Left forelimb (tissue), 1 donor: ENCODE measurements at places on chromosomes 11 and 22.
A peak's percentile ranks its signal among the peaks of the same experiment; 100 is the strongest.

DNA sequence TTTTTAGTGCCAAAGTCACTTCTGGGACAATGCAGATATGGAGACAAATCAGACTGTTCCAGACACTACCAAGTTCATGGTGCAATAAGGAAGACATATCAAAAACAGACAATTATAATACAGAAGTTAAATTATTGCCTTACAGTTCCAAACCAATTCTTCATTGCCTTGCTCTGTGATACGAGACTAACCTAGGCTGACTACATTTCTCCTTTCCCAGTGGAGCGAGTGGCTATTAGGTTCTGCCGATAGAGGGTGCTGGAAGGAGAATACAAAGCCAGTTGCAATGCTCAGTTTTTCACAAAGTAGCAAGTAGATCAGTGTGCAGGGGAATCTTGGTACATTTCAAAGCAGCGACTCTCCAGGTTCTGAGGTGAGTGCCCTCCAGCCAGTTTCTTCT lies 67.8 kb downstream of the FAM168A start:
- DNase-seq, result no peak

- no peak for DNase-seq
These were observed 28.0 kb upstream of the CABP7 start for GRCh38 chr22:29691636-29692326.

DNA sequence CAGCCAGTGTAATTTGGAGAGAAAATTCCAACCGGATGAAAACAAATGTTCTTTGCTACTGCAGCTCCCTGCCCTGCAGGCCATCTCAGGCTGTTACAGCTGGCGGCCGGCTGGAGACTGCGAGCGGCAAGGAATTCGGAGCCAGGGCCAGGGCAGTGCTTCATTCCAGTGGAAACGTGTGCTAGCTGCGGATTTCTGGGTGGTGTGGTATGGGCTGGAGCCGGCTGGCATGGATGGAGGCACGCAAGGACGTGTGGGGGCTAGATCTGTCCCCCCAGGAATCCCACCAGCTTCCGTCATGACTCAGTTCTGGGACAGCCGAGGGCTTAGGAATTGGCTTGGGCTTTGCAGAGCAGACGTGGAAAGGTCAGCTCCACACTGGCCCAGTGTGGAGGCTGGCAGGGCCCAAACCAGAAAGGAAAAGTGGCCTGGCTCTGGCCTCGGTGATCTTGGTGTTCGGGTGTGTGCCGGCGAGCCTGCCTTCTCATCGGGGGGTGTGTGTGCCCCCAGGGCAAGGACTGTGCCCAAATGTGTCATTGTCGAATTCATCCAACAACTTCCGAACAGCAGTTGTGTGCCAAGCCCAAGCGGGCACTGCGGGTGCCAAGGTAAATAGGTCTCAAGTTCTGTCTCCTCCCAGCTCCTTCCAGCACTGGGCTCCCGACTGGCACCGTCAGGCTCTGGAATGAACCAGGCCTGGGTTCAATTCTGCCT lies 48.1 kb upstream of the SHISAL1 start:
- DNase-seq, result no peak

DNA sequence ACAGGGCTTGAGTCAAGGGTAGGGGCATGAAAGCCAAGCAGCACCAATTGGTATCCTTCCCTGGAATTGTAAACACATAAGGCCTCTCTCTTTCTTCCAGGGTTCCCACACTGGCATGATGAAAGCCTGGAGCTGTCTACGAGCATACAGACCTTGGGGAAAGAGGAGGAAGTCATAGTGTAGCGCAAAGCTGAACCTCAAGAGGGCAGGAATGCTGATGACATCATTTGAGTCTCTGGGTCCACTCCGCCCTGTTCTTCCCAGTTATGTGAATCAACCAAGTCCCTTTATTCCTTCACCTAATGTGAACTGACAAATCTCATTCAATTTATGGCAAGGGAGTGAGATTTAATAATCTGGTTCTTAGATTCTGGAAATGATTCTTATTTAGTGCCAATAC lies 266.4 kb upstream of the NCAM1 start:
- no peak for DNase-seq

DNA sequence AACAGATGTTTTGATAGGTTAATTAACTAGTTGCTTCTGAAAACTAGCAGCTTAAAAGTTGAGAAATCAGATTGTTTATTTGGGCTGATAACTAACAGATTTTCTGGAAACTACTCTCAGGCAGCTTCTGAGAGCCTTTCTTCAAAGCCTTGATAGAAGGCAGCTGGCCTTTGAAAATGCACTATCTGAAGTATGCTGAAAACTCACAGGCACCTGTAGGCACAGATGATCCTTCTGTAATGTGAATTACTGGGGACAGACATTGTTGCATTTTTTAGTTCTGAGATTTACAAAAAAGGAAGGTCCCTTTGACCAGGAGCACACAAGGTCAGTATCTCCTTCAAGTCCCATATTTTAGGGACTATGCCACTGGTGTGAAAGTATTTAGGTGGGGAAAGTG lies 460.8 kb upstream of the CNTN5 start:
- DNase-seq, result no peak

- no peak for DNase-seq
These were observed 49.3 kb upstream of the CD44 start for GRCh38 chr11:35089666-35090065.

GRCh38 chr11:95363708-95364107 lies 132.7 kb upstream of the SESN3 start:
- DNase-seq, result no peak

DNA sequence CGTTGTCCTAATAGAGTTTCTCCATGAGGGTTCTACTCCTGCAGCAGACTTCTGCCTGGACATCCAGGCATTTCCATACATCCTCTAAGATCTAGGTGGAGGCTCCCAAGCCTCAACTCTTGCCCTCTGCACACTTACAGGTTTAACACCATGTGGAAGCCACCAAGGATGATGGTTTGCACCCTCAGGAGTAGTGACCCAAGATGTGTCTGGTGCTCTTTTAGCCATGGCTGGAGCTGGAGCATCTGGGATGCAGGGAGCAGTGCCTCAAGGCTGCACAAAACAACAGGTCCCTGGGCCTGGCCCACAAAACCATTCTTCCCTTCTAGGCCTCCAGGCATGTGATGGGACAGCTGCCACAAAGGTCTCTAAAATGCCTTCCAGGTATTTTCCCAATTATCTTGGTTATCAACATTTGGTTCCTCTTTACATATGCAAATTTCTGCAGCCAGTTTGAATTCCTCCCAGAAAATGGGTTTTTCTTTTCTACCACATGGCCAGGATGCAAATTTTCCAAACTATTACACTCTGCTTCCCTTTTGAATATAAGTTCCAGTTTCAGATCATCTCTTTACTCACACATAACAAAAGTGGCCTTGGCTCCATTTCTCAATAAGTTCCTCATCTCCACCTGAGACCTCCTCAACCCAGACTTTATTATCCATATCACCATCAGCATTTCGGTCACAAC lies 69.5 kb upstream of the GNAZ start:
- DNase-seq, result no peak

DNA sequence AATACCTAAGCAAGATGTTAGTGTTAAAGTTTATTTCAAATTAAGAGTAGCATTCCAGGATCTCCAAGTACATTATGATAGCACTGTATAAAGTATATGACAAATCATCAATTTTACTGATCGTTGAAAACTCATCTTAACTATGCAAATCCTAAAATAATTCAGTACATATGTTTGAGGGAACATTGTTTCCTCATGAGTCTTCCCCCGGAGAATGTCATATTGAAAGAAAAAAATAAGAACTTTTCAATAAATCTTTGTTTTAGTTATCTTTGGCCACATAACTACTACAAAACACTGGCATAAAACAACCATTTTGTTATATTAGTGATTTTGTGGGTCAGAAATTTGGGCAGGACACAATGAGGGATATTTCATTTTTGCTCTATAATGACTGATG lies 135.4 kb downstream of the METTL15 start:
- no peak for DNase-seq

DNA sequence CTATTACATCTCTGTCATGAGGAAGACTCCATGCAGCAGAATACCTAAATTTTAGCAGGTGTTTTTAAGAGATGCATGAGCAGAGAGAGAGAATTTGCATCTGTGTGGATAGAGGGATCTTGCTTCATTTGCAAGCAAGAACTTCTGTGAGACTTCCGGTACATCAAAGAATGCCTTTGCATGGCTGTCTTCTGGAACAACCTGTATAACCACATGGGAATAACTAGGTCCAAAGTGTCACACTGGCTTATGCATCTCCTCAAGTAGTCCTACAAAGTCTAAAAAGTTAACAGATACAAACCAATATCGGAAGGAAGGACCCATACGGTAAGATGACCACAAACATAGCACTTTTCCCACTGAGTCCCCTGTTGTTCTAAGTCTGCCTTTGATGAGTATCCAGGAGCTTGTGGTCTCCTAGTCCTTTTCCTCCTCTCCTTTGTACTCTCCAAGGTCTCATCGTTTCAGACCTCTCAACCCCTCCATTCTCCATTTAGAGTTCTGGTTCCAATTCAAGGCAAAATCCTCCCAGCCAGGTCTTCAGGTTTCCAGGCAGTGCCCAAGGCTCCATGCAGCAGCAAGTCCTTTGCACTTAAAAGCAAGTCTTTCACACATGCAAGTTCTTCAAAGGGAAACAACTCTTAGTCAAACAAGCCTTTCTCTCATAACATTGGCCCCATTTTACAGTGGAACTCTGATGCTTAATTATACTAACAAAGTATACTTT lies 581.7 kb upstream of the ARHGAP42 start:
- no peak for DNase-seq

DNA sequence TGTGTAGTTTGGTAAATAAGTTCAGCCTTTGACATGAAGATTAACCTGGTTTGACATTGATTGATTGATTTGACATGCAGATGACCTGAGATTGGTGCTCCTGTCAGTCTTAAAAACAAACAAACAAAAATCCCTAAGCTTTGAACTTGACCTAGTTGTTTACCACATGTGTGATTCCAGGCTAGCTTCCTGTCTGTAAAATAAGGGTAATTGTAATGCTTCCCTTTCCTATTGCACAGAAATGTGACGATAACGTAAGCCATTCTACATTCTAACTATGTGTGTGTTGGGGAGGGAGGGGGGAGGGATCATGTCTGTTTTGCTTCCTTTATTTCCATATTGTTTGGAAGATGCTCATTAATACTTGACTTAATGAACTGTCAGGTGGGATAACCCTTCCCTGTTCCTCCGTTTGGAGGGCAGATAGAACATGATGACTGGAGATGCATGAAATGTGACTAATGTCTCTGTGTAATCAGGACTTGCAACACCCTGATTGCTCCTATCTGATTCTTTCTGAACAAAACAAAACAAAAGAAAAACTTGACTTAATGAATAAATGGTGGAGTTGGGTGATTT lies 106.1 kb upstream of the CLMP start:
- no peak for DNase-seq

DNA sequence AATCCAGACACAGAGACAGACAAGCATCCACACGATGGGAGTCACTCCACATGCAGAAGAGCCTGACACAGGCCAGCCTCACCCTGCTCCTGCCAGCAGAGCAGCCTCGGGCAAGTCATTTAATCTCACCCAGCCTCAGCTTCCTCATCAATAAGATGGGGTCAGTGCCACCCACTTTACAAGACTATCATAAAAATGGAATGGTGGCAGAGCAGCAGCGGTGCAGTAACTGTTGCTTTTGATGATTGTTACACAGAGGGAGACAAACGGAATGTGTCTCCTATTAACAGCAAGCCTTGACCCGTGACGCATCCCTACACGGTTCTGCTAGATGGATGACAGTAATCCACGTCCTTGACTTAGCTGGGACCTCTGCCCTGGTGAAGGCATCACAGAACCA lies 26.0 kb upstream of the ARFGAP3 start:
- DNase-seq, result no peak

DNA sequence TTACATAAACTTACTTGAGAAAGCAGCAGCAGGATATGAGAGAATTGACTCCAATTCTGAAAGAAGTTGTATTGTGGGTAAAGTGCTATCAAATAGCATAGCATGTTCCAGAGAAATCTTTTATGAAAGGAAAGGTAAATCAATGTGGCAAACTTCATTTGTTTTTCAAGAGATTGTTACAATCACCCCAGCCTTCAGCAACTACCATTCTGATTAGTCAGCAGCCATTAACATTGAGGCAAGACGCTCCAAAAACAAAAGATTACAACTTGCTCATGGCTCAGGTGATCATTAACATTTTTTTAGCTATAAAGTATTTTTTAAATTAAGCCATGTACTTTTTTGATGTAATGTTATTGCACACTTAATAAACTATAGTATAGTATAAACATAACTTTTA lies 357.2 kb downstream of the TMEM135 start:
- DNase-seq, result no peak

GRCh38 chr11:46381048-46381818 lies at the start of gene MDK:
TSS of gene MDK (plus strand) at chr11:46381669. CDS start at chr11:46382058, 389 bp downstream.
- peak; percentile 83 for DNase-seq

DNA sequence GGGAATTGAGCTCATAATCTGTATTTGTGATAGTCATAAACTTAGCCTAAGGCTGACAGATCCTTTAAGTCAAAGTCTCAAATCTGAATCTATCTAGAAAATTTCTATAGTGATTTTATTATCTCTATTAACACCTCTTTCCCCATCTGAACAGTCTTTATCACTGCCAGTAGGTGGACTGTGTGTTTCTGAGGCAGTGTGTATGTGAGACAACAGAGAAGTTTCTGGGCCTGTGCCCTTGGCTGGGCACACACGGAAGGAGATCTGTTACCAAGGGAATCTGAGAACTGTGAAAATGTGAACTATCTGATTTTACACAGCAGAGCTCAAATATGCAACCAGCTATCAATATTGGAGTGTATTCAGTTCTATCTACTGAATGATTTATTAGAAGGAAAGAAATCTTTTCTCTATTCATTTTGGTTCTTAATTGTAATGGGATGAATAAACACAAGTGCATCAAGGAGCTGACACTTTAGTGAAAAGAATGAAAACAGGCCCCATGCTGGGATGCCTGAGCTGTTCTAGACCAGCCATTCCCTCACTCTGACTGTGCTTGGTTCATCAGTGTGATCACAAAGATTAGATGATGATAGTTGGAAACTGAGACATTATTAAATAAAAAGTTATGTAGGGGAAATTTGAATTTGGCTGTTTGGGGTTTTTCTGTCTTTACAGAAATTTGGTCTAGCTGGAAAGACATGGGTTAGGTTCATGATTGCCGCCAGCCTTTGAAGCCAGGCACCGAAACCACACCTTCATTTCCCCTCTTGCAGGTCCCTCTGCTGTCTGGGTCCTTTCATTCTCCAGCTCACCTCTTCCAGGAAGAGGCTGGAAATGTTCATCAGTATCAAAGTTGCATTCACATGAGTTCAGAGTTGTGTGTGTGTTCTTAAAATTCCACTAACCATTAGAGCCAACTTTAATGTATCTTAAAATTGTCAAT lies 68.1 kb downstream of the LIF start:
- no peak for DNase-seq

- DNase-seq, result no peak
These were observed 95.9 kb upstream of the FGF3 start for GRCh38 chr11:69915151-69915500.

- DNase-seq, result no peak
These were observed 812 bp upstream of the SMTN start for GRCh38 chr22:31080164-31080847.

GRCh38 chr22:46061501-46062231 lies 84.7 kb upstream of the WNT7B start:
- peak; percentile 57 for DNase-seq

- no peak for DNase-seq
These were observed 4.3 kb downstream of the SSTR3 start for GRCh38 chr22:37207981-37208380.

GRCh38 chr22:46770726-46771125 lies 8.3 kb downstream of the TBC1D22A start:
- DNase-seq, result no peak

- no peak for DNase-seq
These were observed 31.8 kb downstream of the DLG2 start for GRCh38 chr11:85595285-85595884.
